ENCODE measurements at places on chromosomes 5 and 9.

- DNase-seq = no peak
Measured at GRCh38 chr5:91443023-91443422, 59.9 kb upstream of the ARRDC3 start.

- no peak for DNase-seq
Measured at GRCh38 chr5:8234179-8234770, 365.3 kb downstream of the MTRR start.

DNA sequence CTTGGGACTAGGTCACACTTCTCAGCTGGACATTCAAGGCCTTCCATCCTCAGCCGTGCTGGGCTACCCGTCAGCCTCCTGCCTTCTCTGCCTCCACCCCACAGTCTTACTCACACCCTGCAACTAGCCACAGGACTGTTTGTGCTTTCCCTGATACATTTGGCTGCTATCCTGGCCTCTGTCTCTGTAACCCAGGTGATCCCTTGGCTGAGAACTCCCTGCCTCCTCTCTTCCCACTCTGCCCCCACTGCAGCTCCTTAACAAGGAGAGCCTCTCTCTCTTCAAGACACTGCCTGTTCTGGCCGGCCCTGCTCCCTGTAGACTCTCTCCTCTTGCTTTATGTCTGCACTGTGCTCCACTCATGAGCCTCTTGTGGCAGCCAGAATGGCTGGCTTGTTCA, 120.6 kb downstream of the MSX2 start:
- DNase-seq = no peak

- DNase-seq = no peak
Measured at GRCh38 chr5:58453306-58453705, 6.6 kb downstream of the PLK2 start.

DNA sequence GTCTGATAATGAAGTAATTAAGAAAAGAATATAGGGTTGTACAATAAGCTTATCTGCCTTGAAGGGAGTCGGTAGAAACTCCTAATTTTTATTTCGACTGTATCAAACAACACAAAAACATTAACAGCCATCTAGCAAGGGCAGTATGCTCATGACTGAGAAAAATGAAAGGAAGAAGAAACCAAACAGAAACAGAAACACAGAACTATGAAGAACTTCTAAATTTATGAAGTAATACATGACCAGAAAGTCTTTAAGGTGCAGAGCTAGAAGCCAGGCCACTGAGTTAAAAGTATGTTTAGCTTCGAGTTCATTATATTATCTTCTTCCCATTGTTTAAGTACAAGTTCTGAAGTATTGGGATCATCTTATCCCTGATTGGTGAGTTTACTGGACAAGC, 367.3 kb upstream of the C9orf72 start:
- DNase-seq = no peak

DNA sequence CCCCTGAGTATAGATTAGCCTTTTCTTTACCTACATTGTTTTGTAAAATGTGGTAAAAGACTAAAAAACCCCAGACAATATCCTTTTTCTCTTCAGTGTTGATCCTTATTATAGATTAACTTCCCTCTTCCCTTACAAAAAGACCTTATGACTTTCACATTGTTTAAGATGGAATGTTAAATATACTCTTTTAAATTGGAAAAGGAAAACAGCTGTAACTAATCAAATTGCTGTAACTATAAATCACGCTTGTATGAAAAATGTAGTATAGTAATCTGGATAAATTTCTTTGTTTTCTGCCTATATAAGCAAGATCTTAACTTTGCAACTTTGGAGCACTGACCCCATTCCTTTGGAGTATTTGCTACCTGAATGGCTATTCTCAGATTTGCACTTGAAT, 383.1 kb downstream of the FAM170A start:
- no peak for DNase-seq

DNA sequence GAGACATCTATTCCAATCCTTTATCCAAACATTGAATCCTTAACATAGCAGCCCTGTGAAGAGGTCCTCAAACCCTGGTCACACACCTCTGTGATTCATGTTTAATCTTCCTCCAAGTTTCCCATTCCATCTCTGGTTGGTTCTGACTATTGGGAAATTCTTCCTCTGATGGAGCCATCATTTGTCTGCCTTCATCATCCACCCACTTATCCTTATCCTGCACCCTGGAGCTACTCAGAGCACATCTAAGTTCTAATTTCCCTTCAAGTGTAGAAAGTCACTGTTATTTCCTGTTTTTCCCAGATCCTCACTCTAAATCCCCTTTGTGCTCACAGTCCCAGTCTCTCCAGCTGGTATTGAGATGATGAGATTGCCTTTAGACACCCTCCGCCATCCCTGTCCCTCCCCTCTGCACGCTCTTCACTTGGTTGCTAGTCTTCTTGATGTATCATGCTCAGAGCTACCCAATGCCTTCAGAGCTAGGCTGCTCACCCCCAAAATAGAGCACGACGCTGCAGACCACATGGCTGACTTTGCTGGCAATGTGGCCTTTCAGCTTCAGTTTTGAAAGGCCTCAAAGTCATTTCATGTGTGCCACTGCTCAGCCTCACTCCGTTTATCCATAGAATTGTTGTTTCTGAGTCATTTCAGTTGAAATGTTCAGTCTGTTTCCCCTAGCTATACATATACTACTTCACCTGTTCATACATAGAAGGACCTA, 154.3 kb downstream of the PALM2AKAP2 start:
- DNase-seq = no peak

DNA sequence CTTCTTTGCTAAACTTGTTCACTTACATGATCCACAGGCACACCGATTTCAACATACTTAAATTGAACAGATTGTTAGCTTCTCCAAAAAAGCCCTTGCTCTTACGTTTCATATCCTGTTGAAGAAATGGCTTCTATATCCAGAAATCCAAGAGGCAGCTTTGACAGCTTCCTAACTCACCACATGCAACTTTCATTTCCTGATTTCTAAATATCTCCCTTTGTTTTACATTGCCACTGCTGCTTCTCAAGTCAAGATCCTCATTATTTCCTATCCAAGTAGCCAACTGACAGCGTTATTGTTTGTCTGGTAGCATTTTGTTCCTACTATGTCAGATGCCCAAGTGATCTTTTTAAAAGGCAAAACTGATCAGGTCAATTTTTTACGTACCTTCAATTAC, 913.2 kb upstream of the TYRP1 start:
- no peak for DNase-seq

DNA sequence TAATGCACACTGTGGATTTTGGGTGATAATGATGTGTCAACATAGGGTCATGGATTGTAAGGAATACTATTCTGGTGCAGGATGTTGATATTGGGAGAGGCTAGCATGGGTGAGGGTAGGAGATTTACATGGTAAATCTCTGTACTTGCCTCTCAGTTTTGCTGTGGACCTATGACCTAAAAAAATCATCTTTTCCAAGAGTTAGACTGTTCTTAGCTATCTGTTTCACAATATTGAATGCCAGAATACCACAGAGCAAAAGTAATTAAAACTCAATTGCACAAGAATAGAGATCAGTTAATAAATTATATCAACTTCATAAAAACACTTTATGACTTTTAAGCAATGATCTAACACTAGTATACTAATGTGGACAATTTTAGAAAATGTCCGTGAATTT, 651.6 kb downstream of the HTR1A start:
- no peak for DNase-seq

GRCh38 chr5:132763181-132764036, 13.6 kb downstream of the SEPTIN8 start:
- DNase-seq = no peak

GRCh38 chr9:126991183-126991582, 76.6 kb downstream of the RALGPS1 start:
- DNase-seq = no peak

GRCh38 chr9:3793971-3794383, 268.2 kb upstream of the RFX3 start:
- DNase-seq = peak; percentile 8

GRCh38 chr5:132987531-132988408, 24.3 kb upstream of the AFF4 start:
- no peak for DNase-seq

DNA sequence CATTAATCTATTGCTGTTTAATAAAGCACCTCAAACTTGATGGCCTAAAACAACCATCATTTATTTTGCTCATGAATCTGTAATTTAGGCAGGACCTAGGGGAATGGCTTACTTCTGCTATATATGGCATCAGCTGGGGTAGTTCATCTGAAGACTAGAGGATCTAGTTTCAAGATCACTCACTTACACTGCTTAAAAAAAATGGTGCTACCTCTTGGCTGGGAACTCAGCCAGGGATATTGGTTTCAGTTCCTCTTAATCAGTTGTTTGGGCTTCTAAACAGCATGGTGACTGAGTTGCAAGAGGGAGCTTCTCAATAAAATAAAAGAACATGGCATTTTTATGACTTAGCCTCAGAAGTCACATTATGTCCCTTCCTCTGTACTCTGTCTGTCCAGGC, 142.0 kb downstream of the FAM114A2 start:
- DNase-seq = no peak

DNA sequence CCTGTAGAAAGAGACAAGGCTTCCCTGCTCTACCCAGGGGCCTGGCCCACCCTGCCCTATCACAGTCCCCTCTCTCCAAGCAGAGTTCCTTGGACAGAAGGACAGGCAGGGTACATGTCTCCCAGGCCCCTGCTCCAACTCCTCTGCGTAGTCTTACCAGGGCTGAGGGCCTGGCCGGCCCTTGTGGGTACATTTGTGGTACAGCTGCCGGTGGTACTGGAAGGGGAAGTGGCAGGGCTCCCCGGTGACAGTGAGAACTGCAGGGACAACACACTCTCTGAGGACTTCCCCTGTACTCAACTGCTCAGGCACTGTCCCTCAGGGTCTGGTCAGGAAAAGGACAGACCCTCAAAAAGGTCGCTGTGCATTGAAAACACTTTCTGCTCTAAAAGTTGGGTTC, 3.6 kb downstream of the F12 start:
- DNase-seq = no peak

GRCh38 chr9:86942281-86943200, 4.8 kb downstream of the GAS1 start:
- DNase-seq = no peak

DNA sequence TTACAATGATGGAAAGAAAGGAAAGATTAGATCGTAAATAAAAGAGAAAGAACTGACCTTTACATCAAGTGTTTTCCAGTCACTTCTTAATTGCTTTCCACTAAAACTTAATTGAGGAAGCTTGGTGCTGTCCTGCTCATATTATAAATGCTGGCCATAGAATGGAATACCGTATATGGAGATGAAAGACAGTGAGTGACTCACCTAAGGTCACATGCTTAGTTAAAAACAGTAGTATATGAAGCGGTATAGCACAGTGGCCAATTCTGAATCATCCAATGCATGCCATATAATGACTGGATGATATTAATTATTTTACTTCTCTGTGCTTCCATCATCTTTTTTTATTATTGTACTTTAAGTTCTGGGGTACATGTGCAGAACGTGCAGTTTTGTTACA, 482.4 kb upstream of the SGCD start:
- DNase-seq = no peak

DNA sequence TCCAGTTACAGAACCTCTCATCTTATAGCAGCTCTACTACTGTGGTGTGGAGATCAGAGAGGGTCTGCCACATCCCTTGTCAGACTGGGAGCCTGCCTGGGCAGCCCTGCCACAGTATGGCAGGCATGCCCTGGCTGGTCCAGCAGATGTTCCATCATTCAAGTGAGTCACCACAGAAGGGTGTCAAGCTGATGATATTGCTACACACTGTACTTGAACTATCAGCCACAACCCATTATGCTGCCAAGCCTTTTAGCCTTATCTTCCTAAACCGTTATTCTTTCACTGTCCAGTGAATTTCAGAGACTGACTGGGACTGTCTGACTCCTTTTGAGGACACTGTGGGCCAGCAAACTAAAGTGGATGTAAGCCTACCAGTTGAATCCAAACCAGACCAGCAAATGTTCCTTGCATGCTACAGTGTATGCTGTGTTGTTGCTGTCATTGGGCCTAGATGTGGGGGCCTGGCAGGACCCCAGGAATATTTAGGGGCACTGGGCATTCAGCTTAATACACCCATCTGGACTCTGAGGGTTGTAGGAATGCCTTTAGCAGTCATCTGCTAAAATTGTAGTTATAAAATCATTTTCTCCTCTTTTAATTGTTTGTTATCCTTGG, 202.6 kb downstream of the NR3C1 start:
- no peak for DNase-seq

- DNase-seq = no peak
Measured at GRCh38 chr5:43409809-43410271, 2.4 kb downstream of the CCL28 start.

DNA sequence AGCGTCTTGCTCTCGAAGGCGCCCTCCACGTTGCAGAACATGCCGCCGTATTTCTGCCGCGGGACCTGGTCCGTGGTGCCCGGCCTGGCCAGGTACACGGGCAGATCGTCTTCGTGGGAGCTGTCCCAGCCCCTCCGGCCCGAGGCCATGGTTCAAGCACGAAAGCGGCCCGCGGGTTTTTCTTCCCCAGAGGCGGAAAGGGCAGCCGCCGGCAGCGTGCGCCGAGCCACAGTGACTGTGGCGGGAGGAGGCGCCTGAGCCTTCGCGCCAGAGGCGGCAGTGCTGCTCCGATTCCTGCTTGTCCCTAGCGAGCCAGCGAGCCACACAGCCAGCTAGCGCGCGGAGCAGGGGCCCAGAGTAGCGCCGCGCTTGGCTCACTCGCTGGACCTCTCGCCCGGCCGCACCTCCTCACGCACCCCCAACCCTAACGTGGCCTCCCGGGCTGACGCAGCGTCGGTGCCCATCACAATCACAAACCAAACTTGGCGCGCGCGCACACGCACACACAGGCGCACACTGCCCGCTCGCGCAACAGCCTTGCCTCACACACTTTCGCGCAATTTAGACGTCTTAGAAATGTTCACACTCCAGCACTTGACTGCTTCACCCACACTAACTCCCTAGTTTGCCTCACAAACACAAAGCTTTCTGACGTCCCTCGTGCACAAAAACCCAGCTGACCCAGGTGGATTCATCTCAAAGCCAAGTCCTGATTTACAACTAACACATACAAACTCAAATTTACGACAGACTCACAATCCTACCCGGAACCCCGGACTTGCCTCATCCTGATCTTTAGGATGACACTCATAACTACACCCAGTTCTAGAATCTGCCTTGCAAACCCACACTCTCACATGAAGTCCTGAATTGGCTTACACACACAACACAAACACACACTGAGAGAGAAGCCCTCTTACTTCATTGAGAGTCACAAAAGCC, at the start of gene DPYSL3:
Gene DPYSL3, minus strand, starts transcription at position 359 of the 942 bp plus-strand sequence. Its CDS starts 210 bp downstream, at position 149.
- DNase-seq = peak; percentile 69

DNA sequence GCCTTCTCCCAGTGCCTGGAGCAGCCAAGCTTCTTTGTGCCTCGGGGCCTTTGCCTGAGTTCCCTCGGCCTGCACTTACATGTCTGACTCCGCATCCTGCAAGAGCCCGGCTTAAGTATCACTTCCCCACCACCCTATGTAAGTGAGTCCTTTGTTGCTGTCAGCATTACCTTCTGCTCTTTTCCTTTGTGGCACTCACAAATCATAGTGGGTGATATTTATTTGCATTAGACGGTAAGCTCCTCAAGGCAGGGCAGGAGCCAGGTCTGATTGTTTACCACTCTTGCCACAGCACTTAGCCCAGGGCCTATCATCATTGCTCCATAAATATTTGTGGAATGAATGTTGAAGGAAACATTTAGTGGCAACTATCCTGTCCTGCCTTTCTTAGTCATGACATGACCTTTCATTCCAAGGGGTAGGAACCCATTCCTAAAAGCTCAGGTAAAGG, 4.8 kb downstream of the GM2A start:
- no peak for DNase-seq

- DNase-seq = no peak
Measured at GRCh38 chr9:21943464-21943863, 50.7 kb downstream of the CDKN2A start.

GRCh38 chr5:2525351-2525750, 226.1 kb downstream of the IRX2 start:
- DNase-seq = no peak

- DNase-seq = no peak
Measured at GRCh38 chr5:144352330-144352729, 181.7 kb downstream of the KCTD16 start.

GRCh38 chr5:36943584-36943983, 67.0 kb downstream of the NIPBL start:
- no peak for DNase-seq

All from neural crest cell (in vitro differentiated cells).